Neuronal stem cell (in vitro differentiated cells): ENCODE measurements at places on chromosomes 5 and 9.
A peak's percentile ranks its signal among the peaks of the same experiment; 100 is the strongest.

DNA sequence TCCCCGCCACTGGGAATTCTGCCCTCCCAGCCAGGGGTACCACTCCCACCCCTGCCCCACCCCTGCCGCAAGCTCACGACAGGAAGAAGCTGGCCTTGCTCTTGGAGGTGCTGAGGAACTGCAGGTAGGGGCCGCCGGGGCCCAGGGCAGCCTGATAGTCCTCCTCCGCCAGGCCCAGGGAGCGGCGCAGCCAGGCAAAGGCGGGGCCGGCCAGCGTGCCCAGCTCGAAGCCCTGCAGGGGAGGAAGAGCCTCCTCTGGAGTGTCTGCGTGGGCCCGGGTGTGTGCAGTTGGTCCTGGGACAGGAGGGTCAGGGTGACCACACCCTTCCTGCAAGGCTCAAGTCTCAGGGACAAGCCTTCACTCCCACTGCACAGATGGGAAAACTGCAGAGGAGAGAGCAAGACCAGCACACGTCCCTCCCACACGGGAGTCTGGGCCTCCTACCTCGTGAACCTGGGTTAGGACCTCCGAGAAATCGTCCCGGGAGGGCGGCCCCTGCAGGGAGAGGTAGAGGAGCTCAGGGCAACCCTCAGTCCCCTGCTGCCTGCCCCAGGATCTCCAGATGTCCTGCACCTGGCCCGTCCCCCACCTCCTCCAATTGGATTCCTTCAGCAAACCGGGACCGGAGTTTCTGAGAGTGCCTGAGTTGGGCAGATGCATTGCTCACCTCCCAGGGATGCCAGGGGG, 2.4 kb downstream of the PIP5KL1 start:
- no peak for DNase-seq

GRCh38 chr9:21031091-21031807, at the start of gene HACD4:
Gene HACD4 (minus strand): TSS chr9:21031640. CDS start chr9:21031590, 50 bp downstream.
- DNase-seq = peak; percentile 23

- no peak for DNase-seq
Measured at GRCh38 chr9:928363-929042, 48.0 kb upstream of the DMRT3 start.

DNA sequence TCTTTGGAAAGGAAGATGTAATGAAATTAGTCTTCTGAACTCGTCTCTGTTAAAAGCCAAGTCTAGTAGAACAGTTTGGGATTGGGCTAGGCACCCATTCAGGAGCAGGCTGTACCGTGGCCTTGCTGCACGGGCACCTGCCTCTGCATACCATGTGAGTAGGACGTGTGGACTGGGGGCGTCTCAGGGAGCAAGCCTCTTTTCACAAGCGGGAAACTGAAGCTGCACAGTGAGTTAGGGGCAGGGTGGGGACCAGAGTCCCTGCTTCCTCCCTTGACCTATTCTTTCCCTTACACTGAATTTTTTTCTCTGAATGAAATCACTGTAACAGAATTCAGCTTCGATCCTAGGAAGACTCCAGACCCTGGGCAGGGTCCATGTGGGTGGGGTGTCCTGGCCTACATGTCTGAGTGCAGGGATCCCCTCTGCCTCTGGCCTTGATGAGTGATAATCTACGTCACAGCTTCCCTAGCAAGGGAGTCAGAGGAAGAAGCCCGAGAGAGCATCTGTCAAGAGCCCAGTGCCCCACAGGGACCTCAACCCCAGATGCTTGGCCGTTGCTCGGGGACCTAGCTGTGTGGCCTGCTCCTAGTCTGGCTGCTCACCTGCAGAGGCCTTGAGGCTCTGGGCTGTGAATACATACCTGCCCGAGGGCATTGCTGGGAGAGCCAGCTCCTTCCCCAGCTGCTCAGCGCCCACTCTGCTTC, 15.1 kb downstream of the PHF2 start:
- DNase-seq = no peak

DNA sequence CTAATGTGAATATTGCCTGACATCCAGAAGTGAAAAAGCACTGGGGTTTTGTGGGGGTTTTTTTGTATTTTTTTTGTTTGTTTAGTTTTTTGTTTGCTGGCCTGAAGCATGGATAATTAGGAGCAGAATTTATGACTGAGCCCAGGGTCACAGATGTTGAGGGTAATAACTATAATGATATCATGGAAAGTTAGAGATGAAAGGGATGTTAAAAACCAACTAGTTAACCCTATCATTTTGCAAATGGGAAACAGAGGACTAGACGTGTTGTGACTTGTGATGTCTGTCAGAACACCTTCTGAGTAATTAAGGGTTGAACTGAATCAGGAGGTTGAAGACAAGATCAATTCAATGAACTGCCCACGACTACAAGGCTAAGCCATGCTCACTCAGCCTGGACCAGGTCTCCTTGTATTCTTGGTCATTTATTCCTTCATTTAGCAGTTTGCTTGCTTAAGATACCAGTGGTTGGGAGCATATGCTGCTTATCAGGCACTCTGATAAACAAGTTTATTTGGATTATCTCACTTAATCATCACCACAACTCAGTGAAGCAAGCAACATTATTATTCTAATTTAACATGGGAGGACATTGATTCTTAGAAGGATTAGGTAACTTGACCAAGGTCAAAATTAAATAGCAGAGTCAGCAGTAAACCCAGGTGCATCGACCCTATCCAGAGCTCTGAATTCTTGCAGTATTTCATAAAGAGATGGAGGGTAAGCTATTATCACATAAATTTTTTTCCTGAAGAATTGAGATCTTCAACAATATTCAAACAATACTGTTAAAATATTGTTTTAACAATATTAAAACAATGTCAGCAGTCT, 75.7 kb upstream of the PIK3R1 start:
- no peak for DNase-seq

DNA sequence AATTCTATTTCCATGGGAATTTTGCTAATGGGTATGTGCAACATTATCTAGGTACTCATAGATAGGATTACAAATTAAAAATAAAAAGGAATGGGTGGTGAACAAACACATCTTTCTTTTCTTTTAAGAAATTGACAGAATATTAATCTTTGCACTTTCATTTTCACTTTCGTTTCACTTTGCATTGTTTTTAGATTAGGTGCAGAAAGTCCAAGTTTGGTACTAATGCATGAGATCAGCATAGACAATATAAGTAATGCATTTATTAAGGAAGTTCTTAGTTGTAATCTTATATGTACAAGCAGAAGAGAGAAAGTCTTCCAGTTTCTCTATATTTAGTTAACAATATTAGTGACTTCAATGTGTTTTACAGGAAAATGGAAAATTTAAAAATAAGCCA, 196.5 kb downstream of the COMMD10 start:
- no peak for DNase-seq

DNA sequence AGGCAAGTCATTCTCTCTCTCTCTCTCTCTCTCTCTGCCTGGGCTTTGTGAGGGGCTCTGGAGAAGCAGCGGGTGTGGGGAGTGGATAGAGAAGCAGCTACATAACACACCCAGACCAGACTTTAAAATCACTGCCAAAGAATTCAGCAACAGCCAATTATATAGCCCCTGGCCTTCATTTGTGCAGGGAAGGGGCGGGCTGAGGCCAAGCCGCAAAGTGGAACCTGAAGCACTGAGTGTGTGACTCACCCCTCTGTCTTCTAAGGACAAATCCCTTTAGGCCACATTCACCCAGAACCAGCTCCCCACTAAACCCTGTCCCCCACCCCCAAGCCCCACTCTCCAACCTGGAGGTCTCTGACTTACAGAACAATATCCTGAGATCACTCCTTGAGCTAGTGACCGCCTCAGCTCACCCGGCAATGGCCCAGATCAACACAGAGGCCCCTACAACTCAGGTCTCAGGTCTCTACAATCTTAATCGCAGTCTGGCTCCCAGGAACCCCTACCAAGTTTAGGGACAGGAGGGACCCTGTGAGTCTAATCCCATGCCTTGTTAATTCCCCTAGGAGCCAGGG, 6.0 kb downstream of the B4GALT1 start:
- peak; percentile 40 for DNase-seq
